ENCODE measurements at places on chromosomes 6 and 20.
A peak's percentile ranks its signal among the peaks of the same experiment; 100 is the strongest.

GRCh38 chr6:169240125-169240524, 13.5 kb downstream of the THBS2 start:
- no peak for DNase-seq

DNA sequence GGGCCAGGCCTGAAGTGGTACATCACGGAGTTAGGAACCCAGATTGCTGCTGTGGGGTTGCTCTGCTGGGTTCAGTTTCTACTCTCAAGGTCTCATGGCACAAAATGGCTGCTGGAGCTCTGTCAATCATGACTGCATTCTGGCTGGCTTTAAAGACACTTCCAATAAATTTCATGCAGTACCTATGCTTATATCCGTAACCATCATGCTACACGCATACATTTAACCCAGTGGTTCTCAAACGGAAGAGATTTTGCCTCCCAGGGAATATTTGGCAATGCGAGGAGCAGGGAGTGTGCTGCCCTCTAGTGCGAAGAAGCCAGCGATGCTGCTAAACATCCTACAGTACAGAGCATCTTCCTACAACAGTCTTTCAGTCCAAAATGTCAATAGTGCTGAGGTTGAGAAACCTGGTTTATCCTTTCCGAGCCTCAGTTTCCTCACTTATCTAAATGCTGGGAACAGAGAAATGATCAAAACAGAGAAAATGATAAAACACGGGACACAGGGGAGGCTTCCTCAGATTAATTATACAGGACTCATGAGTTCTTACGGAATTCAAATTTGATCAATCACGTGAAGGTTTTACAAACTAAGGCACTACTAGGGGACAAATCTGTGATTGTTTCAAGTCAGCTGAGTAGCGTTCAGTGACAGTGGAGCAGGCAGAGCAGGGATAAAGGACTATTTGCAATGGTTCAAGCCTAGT, 9.6 kb upstream of the SLC2A10 start:
- DNase-seq: peak; percentile 53

DNA sequence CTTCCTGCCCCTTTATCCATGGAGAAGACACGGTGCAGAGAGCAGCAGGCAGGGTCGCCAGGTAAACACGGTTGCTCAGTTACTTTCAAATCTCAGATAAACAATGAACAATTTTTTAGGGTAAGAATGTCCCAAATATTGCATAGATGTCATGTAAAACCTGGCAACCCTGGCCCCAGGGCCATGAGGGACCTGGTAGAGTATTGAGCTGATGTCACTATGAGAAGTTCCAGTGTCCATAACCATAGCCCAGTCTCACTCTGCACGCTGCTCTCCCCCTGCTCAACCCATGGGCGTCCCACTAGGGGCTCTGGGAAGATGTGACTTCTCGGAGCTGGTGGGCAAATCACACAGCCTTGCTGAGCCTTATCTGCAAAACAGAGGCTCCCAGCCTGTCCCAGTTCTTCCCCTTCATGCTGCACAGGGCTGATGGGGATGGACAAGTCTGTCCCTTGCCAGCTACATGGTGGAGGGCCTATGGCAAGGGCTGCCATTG, 71.3 kb upstream of the TOP1 start:
- no peak for DNase-seq

- no peak for DNase-seq
Measured at GRCh38 chr20:25039697-25040437, 18.1 kb downstream of the ACSS1 start.

DNA sequence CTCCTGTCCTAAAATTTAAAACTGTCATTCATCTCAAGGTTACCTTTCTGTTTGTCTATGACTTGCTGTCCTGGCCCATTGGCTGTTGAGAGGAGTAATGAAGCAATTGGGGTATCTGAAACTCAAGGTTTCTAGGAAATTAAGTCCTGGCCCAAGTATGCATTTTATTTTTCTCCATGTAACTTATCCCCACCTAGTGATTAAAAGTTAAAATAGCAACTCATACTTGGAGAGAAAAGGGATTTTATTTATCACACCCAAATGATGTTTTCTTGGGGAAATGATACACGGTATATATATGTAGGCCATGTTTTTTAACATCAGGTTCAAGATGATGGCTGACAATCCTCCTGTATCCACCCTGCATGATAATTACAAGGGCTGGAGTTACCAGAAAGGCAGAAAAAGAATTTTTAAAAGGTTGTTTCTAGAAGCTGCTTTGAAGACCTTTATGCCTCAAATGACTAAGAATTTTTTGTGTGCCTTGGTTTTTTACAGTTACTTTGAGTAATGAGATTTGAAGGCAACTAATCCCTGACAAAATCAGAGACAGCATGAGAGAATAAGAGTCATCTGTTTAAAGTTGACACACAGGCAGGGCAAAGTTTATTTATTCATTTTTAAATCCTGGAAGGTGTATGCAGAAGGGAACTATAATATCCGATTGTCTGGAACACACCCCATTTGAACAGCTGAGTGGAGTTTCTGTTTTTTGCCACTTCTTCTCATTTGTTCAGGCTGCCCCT, 28.9 kb upstream of the C6orf58 start:
- DNase-seq: no peak

- no peak for DNase-seq
Measured at GRCh38 chr6:150622941-150623874, 23.5 kb downstream of the PLEKHG1 start.

GRCh38 chr6:132998418-132998817, 184.0 kb downstream of the RPS12 start:
- no peak for DNase-seq

- DNase-seq: peak; percentile 13
Measured at GRCh38 chr6:37860226-37860839, 40.8 kb downstream of the ZFAND3 start.

GRCh38 chr20:4427940-4428586, 293.6 kb upstream of the PRND start:
- DNase-seq: no peak

GRCh38 chr6:151351731-151352130, 39.6 kb downstream of the ZBTB2 start:
- DNase-seq: no peak

DNA sequence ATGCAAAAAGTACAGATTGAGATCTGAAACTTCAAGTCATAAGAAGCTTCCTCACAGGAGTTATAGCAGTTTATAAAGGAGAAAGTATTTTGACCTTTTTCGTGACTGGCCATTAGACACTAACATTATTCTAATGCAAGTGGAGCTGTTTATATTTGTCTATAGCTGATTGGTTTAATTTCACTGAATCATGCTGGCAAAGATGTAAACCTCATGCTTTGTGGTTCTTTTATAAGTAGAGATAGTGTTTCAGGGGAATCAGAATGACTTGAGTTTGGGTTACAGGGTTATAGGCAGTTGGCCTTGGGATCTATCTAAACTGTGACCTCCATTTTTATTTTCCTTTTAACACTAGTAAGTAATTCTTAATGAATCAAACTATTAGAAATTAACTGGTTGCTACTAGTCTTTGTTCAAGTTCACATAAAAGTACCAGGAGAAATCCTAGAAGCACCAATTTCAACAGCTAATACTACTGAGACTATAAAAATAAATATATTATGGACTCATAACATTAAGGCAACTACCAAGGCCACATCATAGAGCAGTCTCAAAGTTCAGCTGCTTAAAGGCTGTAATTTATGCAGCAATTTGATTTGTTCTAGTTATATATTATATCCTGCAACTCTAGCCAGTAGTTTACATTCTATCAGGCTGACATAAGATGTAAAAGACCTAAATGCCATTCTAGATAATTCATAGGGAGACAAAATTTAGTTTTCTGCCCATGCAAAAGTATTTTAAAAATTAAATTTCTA, 94.0 kb downstream of the RNGTT start:
- DNase-seq: peak; percentile 1
